Amniotic epithelial cell (primary cell): ENCODE measurements at places on chromosomes 4 and X.
A peak's percentile ranks its signal among the peaks of the same experiment; 100 is the strongest.

- no peak for DNase-seq
Observed at GRCh38 chrX:146224442-146224841, 406.8 kb downstream of the SLITRK2 start.

- DNase-seq, result no peak
Observed at GRCh38 chr4:67207941-67208441, 337.3 kb downstream of the CENPC start.

GRCh38 chr4:121939690-121940089 lies 12.2 kb downstream of the TRPC3 start:
- no peak for DNase-seq

DNA sequence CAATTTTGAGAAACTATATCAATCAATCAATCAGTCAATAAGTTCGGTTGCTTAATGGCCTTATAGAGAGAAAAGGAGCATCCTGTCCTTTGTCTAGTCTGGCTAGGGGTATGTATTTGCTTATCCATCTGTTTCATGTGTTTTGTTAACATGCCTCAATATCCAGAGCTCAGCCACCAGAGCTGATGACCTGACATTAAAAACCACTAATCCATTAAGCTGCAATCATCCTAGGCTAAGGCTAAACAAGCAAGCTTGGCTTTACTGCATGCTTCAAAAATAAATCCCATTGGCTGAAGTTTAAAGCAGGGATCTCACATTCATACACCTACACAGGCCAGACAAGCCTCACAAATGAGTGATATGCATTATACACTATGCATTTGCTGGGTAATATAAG lies 139.7 kb downstream of the INPP4B start:
- DNase-seq, result no peak

DNA sequence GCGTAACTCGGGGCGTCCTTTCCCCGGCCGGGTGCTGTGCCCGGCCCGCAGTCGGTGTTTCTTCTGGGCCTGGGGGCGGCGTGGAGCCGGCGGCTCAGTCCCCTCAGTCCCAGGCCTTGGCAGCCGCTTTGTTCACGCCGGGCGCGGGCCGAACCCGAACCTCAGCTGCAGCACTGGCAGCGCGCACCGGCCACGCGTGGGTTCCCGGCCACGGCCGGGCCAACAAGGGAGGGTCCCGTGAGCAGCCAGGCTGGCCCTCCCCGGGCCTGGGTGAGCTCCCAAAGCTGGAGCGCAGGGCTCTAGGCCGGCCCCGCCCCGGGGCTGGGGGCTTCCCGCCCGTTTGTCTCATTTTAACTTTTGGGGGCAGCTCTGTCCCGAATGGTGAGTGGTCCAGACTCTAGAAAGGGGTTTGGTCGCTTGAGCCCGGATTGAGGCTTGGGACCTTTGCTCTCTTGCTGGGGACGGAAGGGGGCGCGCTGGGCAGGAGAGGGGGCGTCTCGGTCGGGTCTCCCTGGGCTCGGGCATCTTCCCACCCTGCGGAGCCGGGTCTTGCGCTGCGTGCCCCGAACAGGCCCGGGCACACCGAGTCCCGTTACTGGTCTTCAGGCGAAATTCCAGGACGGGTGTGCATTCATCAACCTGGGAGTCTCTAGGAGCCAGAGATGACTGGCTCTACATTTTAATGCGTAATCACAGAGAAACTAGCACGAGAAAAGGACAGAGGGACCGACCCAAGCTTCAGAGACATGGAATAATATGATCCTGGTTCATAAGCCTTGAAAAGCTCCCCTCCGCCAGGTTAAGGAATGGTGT lies 177.1 kb downstream of the CBR4 start:
- DNase-seq, result peak; percentile 53

DNA sequence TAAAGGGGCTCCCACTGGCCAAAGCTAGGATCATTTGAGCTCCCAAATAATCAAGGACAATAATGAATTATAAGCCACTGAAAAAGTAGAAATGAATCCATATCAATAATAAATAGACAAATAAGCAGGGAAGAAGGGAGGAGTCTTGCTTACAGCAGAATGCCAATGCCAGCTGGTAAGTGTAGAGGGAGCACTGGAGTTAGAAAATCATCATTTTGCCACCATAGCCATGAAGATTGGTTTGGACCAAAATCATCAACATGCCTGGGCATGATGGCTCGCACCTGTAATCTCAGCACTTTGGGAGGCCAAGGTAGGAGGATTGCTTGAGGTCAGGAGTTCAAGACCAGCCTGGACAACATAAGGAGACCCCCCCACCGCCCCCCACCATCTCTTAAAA lies 20.4 kb upstream of the SH3KBP1 start:
- no peak for DNase-seq

- no peak for DNase-seq
Observed at GRCh38 chrX:48782216-48782615, 4.2 kb upstream of the GATA1 start.

- peak; percentile 33 for DNase-seq
Observed at GRCh38 chrX:118652717-118653116, 74.7 kb upstream of the IL13RA1 start.

DNA sequence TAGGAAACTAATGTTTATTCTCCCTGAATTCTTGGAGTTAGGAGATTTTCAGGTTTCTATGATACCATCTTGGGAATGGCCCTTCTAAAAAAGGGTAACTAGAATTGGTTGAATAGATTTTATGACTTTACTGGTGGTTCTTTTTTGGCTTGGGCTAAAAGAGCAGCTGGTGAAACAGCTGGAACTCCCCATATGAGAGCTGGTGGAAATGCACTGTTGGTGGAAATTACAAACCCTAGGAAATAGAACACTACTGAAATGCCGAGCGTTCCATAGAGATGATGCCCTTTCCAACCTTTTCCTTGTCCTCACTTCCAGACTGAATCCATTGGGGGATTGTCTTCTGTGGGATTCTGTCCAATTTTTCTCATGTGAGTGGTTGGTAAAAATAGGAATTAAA lies 139.5 kb downstream of the STIM2 start:
- no peak for DNase-seq

DNA sequence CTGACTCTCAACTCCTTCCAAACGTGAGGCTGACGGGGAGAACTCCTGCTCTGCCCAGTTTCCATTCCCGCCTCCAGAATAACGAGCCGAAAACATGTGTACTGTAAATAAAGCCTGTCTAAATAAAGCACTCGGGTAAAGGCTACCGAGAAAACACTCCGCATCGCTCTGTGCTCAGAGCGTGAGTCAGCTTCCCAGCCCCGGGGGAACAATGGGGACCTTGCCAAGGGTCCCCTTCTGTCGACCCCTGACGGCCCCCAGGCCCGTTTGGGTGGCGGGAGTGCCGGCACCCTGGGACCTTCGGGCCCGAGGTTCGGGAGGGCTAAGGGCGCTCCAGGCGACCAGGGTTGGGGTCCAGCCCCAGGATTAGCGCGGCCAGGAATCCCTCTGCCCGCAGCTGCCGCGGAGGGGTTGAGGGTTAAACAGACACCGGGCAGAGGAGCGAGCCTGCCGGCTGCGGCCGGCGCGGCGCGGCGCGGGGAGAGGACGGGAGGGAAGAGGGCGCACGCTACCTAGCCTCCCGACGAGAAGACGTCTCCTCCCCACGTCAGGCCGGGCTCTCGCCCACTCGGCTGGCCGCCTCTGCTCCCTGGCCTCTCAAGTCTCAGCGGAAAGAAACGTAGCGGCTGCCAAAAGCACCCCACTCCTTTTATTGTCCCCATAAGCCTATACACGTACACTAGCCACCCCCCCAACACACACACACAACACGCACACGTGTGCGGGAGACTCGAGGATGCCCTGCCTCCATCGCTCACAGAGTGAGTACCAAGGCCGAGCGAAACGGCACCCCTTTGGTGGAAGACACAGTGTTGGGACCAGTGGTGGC lies 85.5 kb downstream of the BCOR start:
- DNase-seq, result peak; percentile 63

DNA sequence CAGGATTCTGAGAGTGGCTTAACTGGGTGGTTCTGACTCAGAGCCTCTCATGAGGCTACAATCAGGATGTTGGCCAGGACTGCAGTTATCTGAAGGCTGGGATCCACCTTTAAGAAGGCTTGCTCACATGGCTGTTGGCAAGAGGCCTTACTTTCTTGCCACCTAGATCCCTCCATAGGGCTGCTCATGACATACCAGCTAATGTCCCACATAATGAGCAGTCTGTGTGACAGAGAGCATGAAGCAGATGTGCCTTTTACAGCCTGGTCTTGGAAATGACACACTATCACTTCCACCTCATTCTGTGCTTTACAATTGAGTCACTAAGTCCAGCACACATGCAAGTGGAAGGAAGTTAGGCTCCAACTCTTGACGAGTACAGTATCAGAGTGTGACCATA lies 4.3 kb upstream of the RBM3 start:
- peak; percentile 53 for DNase-seq

GRCh38 chr4:183291070-183291469 lies 29.0 kb downstream of the CLDN22 start:
- DNase-seq, result no peak

- no peak for DNase-seq
Observed at GRCh38 chr4:5773271-5773555, 62.2 kb downstream of the EVC start.

DNA sequence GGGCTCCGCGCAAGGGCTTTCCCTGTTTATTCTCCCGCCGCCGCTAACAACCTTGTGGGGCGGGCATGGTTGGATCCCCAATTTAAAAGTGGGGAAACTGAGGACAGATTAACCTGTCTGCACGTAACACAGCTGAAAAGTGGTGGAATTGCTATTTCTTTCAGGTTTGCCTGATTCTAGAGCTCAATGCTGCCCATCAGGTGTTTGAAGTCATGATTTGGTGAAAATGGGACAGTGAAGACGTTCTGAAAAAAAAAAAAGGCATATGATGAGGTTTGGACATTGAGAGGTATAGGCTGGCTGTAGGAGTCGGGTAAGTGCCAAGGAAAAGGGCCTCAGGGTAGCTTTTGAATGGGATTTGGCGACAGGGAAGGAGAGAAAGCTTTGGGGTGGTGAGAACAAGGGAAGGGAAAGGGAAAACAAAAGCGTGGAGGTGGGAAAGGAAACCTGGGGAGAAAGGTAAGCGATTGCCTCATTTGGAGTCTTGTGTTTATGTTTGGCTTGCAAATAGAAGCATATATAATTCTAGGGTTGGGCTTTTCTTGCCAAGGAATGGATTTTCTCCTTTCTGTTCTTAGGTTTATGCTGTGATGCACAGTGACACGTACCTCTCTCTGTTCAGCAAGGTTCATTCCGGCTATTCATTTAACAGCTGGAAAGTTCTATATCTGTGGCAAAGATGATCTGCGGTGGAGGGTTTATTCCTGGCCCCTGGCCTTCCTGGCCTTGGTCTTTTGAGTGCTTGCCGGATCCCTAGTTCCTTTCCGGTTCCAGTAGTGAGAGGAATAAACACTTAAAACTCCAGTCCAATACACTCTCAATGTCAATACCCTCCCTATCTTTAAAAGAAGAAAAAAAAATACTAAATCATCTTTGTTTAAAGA lies 2.4 kb upstream of the STIM2 start:
- DNase-seq, result no peak

- DNase-seq, result no peak
Observed at GRCh38 chr4:86653237-86653865, 59.2 kb downstream of the PTPN13 start.

DNA sequence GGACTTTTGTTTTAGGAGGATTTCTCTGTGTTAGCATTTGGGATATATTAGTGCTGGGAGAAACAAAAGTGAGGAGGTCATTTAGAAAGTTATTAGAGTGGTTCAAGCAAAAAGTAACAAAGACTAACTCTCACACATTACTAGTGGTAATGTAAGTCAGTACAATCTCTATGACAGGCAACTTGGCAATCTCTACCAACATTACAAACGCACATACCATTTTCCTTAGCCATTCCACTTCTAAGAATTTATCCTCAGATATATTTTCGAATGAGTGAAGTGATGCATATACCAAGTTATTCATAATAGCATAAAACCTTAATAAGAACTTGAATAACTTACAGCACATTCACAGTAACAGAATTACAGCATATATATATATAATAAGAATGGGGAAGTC lies 146.2 kb downstream of the PRSS12 start:
- DNase-seq, result peak; percentile 19

- DNase-seq, result no peak
Observed at GRCh38 chrX:71563921-71564320, 14.3 kb upstream of the GCNA start.

GRCh38 chr4:16029886-16030285 lies 53.9 kb downstream of the PROM1 start:
- DNase-seq, result peak; percentile 83
